Mesenteric fat pad (tissue), 1 donor: ENCODE measurements at places on chromosomes 12 and 14. TPM values are rescaled to one million over a fixed set of nuclear protein-coding genes. Genes with fewer than 3 reads are reported as not detected.

DNA sequence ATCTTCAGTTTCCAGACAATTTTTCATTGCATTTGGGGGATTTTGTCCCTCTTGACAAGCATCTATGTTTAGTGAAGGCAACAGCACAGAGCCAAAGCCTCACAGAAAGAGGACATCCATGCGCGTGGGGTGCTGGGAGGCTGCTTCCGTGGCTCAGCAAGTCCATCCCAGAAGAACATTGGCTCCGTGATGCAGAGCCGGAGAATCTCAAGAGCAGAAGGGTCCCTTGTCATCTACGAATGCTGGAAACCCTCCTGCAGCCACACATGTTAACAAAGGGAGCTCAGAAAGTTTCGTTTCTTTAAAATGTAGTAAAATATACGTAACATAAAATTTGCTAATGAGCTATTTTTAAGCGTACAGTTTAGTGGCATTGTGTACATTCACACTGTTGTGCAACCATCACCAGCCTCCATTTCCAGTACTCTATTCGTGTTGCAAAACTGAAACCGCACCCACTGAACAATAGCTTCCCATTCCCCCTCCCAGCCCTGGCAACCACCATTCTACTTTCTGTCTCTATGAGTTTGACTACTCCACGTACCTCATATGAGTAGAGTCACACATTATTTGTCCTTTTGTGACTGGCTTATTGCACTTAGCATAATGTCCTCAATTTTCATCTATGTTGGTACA is 185.9 kb downstream of the TTC7B start:
- DNase-seq, result no peak

The ETFBKMT gene
- total RNA-seq, result 3.3 TPM

The PPP1R1A gene
- 184 TPM for total RNA-seq

GRCh38 chr14:55115861-55116245 is 13.2 kb upstream of the LGALS3 start:
- no peak for DNase-seq

- DNase-seq, result no peak
Measured at GRCh38 chr14:54877703-54878021, 25.0 kb downstream of the GCH1 start.

- no peak for DNase-seq
Measured at GRCh38 chr14:45492876-45493275, 239.9 kb upstream of the MIS18BP1 start.

The DHH gene
- total RNA-seq, result 1.5 TPM

DNA sequence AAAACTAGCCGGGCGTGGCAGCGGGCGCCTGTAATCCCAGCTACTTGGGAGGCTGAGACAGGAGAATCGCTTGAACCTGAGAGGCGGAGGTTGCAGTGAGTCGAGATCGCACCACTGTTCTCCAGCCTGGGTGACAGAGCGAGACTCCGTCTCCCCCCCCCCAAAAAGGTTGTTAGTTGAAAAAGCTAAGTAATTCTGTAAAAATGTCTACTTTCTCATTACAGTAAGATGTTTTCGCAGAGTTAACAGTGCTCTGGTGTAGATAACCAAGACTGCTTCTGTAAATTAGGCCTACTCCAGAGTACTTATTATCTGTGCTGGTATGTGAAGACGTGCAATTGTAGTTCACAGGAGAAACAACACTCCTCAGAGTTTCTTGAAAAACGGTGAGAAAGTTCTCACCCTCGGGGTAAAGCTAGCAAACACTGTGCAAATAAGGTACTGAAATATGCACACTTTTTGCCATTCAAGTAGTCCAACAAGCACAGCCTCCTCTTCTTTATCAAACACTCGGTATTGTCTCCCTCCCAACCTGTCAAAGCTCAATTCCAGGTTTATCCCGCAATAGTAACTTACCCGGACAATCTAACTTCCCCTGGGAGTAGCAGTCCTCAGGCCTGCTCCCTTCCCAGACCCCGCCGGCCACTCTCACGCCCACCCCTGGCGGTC is 974 bp downstream of the BTBD7 start:
- DNase-seq, result no peak

DNA sequence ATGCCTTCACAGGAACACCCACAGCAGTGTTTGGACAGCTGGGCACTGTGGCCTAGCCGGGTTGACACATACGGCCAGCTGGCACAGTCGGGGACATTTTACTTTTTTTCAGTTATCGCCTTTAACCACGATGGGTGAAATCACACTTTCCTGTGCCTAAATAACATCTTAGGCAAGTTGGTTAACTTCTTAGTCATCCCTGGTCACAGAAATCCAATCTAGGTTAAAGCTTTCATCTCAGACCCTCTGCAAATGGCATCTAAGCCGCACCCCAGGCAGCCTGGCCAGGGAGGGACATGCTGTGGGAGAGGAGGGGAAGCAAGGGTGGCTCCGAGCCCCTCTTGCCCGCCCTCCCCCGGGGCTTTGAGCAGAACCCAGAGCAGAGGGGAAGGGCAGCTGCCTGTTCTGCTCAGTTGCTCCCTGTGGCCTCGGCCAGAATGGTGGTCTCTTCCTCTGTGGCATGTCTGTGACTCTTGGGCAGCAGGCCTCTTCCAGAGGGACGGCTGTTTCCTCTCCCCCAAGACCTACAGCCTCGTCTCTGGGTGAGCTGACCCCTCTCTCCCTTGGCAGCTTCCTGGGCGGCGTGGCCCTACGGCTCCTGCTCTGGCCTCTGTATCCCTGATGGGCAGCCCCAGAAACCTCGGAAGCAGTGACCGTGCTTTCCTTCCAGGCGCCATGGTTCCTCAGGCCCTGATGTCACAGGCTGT is 85.4 kb upstream of the DYNC1H1 start:
- peak; percentile 60 for DNase-seq

The TMEM132C gene
- total RNA-seq, result 73.7 TPM

The VCPKMT gene
- total RNA-seq, result 5.8 TPM

GRCh38 chr12:66627988-66628317 is 50.9 kb downstream of the GRIP1 start:
- no peak for DNase-seq

GRCh38 chr12:124370384-124370783 is 75.5 kb downstream of the RFLNA start:
- DNase-seq, result no peak

DNA sequence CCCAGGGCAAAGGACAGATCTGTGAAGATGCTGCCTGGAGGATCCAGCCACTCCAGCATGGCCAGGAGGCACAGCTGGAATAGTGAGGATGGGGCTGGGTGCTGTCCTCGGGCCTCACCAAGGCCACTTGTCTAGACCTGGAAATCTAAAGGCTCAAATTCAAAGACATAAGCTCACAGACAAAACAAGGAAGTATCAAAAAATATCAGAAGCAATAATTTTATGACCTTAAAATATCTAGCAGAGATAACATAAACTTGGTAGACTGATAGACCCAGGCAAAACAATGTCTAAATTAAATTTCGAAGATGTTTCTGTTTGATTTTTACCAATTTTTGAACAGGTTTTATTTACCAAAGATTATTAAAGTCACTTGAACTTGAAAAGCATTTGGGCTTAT is 22.6 kb upstream of the MMP19 start:
- DNase-seq, result no peak

The KERA gene
- not detected for total RNA-seq

The TGFB3 gene
- 56.8 TPM for total RNA-seq

The GLT1D1 gene
- total RNA-seq, result 4.1 TPM

The PLCZ1 gene
- not detected for total RNA-seq

DNA sequence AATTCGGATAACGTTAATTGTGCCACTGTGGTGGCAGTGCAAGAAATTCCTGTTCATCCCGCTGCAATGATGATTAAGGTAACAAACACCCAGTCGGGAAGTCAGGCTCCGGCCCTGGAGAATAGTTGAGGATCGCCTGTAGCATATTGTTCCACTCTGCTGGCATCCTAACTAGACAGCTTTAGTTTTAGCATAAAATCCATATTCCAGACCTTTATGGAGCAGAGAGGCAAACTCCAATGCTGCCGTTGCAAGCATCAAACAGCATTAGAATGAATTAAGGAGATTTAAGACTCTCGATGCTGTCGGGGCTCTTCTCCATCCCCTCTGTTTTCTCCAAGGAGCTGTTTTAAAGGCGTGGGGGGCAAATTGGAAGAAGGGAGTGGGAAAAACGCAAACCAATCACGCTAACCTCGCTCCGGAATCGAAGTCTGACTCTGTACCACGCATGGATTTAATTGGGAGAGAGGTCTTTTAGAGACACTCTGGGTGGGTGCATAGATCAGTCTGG is 660.4 kb downstream of the VRK1 start:
- DNase-seq, result no peak

DNA sequence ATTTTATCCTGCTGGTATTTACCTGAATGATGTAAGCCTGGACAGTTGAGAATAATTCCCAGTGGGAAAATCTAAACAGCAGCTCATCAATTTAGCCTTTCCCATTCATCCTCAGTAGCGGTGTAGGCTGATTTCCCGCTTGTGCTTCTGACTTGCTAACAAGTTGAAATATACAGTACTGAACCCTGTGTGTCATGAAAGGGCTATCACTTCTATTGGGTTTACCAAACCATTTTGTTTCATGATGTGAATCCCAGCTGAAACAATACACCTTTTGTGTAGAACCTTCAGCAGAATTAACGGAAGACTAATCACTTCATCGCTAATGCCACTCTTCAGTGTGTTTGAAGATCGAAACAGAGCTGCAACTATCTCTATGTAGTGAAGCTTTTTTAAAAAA is 88.4 kb downstream of the POLR3B start:
- no peak for DNase-seq

The FAM161B gene
- total RNA-seq, result 2.7 TPM

The GALNT8 gene
- total RNA-seq, result 1.2 TPM

DNA sequence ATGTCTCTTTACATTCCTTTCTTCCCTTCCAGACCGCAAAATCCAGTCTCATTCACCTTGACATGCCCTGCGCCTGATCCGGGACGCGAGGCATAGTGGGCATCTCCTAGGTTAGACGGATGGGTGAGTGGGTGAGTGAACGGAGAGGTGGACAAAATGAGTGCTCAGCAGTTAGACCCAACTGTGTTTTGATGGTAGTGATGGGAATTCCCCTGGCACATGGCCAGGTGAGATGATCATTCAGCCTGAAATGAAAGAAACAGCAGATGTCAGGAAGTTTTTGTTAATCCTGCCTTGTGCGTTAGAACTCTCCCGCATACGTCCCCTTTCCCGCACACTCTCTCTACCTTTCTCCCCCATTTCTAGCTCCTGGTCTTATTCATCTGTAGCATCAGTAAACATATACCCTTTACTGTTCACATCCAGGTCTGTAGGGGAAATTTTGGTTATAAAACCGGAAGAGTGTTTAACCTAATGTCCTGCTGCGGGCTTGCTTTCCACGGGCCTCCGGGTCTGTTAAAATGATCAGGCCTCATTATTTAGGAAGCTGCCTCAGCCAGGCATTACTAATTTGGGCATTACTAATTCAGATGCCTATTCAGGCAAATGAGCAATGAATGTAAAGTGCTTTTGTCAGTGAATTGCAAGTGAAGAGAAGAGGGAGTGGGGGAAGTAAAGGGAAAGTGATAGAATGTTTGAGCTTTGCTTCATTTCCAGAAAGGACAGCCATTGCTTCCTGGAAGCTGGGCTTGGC is 172.8 kb downstream of the ETV6 start:
- DNase-seq, result no peak

DNA sequence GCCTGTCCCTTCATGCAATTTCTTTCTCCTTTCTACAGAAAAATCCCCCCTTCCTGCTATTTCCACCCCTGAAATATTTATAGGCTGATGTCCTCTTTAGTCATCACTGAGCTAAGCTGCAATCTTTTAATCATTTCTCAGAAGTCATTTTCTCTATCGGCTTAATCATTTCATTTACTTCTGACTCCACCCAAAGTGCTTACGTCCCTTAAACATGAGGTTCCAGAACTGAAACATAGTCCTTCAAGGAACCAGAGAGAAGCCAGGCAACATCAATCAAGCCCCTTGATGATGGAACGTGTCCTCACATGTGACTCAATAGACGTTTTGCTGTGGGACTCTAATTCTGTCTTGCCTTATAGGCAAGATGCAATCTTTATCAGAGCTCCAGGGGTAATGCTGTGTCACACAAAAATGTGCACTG is 148.7 kb upstream of the KRR1 start:
- no peak for DNase-seq

The ZFHX2 gene
- 3.1 TPM for total RNA-seq

DNA sequence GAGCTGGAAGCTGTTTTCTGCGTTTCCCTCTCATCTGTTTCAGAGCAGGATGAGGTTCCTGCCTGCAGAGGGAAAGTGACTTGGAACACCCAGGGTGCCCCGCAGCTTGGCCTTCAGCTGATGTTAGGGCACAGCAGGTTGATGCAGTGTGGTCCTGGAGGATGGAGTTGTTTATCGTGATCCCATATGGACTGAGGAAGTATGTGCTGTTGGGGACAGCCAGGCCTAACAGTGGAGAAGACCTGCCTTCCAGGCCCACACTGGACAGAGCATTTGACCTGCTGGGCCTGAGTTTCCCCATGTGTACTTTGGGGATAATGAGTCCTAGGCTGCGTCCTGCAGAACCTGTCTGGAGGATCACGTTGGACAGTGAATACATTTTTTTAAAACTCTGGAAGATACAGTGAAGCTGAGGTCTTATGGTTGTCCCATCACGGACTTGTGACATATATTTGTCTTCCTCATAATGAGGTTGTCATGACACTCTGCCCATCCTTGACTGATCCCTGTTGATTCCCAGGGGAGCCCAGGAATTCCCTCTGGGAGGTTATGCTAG is 12.8 kb downstream of the SERPINA1 start:
- DNase-seq, result no peak

The GARIN6 gene
- total RNA-seq, result not detected

The TSPAN19 gene
- not detected for total RNA-seq

The TMEM119 gene
- 13.0 TPM for total RNA-seq

DNA sequence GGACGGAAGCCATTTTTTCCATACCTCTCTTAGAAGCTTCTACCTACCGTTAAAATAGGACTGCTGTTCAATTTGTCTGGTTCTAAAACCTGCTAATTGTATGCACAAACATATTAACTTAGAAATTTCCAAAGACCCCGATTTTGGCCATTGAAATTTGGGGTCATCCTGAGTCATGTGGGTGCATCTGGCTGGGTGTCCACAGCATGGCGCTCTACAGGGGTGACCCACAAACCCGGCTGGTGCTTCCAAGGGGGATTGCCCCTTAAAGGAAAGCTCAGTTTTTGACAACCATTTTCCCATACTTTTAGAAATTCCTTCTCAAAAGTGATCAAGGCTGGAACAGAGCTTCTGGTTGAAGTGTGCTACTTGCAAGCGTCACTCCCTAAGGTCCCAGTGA is 83.9 kb upstream of the EIF5 start:
- DNase-seq, result no peak

- DNase-seq, result no peak
Measured at GRCh38 chr12:115208098-115208497, 524.1 kb upstream of the TBX3 start.

- no peak for DNase-seq
Measured at GRCh38 chr12:50402264-50403000, 1.7 kb downstream of the LARP4 start.

- DNase-seq, result no peak
Measured at GRCh38 chr14:102256716-102257115, 48.2 kb downstream of the MOK start.

DNA sequence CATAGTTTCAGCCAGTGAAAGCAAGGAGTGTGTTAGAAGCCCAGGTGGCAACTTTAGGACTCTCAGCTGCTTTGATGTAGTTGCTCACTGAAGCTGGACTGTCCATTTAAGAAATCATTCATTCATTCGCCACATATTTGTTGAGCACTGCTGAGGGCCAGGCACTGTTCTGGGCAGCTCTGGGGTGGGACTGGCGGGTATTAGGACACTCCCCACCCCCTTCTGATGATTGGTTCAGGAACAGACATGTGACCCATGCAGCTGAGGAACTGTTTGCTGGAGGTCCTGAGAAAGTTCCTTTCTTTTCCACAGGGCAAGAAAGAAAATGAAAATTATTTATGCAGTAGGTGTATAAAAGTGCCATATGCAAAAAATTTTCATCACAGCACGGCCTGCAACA is 70.3 kb upstream of the CHST11 start:
- peak; percentile 47 for DNase-seq

The ACOT4 gene
- 4.9 TPM for total RNA-seq
